ENCODE measurements at places on chromosomes 5 and 9. TPM values are rescaled to one million over a fixed set of nuclear protein-coding genes. Genes with fewer than 3 reads are reported as not detected.

RLN2 gene
- 2.4 TPM for total RNA-seq

IGFBPL1 gene
- total RNA-seq: not detected

IFNA5 gene
- not detected for total RNA-seq

CCDC183 gene
- total RNA-seq: not detected

CCDC192 gene
- total RNA-seq: not detected

TPPP gene
- 0.21 TPM for total RNA-seq

CARD19 gene
- 42.6 TPM for total RNA-seq

CRAT gene
- total RNA-seq: 9.0 TPM

HAVCR2 gene
- total RNA-seq: 16.8 TPM

MZB1 gene
- total RNA-seq: 20.2 TPM

CTNND2 gene
- not detected for total RNA-seq

SYK gene
- total RNA-seq: not detected

URM1 gene
- 93.8 TPM for total RNA-seq

ENTPD8 gene
- total RNA-seq: not detected

SLCO6A1 gene
- not detected for total RNA-seq

GRM6 gene
- total RNA-seq: not detected

INSL6 gene
- total RNA-seq: not detected

IL31RA gene
- not detected for total RNA-seq

SOX30 gene
- total RNA-seq: 0.15 TPM

RLN1 gene
- total RNA-seq: 1.1 TPM

GABRA1 gene
- not detected for total RNA-seq
